ENCODE measurements at places on chromosomes 13 and 19.

GRCh38 chr13:95740979-95741320, 64.0 kb downstream of the DNAJC3 start:
- DNase-seq = no peak

- no peak for DNase-seq
Observed at GRCh38 chr13:109403012-109403421, 383.4 kb downstream of the IRS2 start.

DNA sequence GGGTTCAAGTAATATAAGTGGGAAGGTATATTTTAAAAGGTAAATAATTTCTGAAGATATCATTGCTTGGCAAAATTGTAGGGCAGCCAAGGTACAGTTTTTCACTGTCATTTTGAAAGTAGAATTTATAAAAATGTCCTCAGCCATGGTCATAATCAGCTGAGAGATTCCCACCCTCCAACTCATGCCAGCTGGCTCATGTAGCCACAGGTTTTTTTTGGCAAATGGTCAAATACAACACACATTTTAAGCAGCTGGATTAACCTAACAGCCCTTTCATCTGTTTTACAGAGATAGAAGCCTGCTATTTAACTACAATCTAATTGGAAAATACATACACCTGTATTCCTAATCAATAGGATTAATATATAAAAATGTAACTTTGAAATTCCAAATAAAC, 619.2 kb upstream of the SGCG start:
- DNase-seq = no peak

GRCh38 chr13:74574964-74575728, 440.9 kb upstream of the KLF12 start:
- DNase-seq = no peak

DNA sequence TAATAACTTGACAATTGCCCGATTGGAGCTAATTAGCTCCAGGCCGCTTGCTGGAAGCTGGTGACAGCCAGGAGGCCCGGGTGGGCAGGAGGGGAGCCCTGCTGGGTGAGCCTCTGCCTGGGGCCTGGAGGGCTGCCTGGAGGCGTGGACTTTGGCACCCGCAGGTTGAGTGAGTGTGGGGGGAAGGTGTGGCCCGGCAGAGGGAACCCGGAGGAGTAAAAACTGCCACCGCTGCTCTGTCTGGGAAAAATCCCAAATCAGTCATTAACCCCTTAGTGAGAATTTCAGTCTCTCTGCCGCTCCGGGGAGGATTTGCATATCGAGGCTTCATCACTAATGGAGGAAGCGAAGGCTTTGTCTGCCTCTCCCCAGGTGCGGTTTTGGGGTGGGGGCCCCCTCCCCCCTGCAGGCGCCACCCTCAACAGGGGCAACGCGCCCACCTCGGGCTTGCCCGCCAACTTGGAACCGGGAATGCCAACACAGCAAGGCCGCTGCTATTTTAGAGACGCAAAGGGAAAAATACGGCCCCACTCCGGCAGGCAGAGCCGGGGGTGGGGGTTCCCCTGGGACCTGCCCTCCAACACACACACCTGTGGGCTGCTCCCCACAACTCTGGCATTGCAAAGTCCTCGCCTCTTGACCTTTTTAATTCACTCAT, 6.2 kb downstream of the EFNA2 start:
- no peak for DNase-seq

- no peak for DNase-seq
Observed at GRCh38 chr19:9914001-9914314, 22.4 kb downstream of the OLFM2 start.

DNA sequence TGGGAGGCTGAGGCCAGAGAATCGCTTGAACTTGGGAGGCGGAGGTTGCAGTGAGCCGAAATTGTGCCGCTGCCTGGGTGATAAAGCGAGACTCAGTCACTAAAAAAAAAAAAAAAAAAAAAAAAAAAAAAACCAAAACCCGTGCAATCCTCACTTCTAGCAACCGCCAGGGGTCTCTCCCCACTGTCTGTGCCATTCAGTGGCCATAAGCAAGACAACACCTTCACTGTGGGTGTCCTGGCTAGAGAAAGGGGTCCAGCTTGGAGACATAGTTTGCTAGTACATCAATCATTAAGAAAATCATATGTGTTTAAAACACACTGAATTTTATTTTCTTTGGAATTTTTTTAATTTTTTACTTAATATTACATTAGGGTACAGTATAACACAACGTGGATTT, 68.2 kb downstream of the RASL11A start:
- no peak for DNase-seq

DNA sequence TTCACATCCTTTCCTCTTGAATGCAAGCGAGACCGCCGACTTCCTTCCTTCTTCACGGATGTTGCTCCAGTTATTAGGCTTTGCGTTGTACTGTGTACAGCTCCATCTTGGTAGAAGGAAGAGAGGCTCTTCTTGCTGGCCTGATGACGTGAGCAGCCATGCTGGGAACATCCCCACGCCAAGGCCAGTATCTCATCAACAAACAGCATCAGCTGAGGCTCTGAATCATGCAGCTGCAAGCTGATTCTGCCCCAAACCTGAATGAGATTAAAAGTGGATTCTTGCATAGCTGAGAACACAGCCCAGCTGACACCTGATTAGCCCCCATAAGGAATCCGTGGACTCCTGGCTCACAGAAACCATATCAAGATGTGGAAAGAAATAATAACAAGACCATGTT, 809.6 kb downstream of the EFNB2 start:
- DNase-seq = no peak

DNA sequence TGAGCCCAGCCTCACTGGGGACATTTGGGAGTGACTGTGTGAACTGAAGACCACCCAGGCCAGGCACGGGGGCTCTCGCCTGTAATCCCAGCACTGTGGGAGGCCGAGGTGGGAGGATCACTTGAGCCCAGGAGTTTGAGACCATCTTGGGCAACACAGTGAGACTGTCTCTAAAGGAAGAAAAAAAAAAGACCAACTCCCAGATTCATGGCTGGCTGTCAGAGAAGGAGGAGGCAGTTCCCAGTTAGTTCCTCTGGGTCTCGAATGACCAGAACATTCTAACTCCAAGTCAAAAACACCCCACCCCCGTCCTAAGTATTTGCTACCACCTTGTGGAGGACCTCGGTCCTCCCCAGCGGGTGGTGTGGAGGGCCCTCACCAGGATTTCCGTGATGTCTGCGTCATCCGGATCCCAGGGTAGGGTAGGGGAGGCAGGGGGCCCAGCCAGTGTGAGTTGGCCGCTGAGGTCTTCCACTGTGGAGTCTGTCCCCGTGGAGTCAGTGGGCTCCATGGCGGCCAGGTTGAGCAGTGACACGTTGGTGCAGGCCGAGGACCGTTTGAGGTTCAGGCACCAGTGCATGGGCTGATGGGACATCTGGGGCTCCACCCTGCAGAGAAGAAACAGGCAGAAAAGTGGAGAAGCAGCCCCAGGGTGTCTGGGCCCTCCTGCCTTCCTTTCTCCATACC, 1.3 kb downstream of the TSKS start:
- DNase-seq = no peak

DNA sequence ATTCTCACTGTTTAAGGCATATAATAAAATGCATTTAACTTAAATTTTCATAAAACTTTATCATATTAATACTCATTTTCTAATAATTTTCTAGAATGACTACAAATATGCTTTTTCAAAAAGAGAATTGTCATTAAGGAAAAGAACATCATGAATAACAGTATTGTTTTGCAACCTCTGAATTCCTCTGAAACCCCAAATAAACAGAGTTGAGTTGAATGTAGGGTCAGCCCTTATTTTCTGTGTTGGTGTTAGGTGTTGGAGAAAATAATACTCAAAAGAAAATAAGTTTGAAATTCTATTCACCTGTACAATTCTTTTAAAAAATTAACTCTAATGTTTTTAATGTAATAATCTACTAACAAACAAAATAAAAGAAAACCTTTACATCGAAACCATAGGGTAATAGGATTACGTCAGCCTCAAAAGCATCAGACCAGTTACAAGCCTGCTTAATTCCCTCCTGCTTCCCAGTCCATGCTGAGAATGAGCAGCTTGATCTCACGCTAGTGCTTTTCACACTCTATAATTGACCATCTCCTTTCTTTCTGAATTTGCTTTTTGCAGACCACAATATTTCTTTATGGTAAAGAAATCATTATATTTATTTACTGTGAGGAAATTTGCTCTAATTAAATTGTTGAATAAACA, 160.9 kb downstream of the PCDH9 start:
- DNase-seq = no peak

Data from chondrocyte (in vitro differentiated cells).